PC-9 (cell line): ENCODE measurements at places on chromosomes 13 and 19. TPM values are rescaled to one million over a fixed set of nuclear protein-coding genes. Genes with fewer than 3 reads are reported as not detected.

DNA sequence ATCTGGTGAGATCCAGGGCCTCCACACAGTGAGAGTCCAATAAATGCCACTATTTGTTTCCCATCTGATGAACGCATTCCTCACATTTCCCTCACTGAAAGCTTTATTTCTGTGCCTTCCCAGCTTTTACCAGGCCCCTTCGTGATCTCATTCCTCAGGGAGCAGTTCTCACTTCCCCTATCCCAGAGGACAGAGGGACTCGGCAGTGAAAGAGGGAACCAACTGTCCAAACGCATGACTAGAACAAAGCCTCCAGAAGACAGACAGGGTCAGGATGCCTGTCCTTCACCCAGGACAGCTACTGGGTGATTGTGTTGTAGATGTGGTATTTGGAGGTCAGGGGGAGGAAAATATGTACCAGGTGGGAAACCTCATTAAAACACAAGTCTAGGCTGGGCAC, 2.0 kb upstream of the ZBTB45 start:
- no peak for DNase-seq

- no peak for DNase-seq
Measured at GRCh38 chr13:110471833-110472162, 89.7 kb downstream of the RAB20 start.

- no peak for DNase-seq
Measured at GRCh38 chr13:102954350-102954749, 108.5 kb downstream of the ERCC5 start.

- peak; percentile 61 for DNase-seq
Measured at GRCh38 chr19:33795370-33796163, 1.1 kb upstream of the KCTD15 start.

DNA sequence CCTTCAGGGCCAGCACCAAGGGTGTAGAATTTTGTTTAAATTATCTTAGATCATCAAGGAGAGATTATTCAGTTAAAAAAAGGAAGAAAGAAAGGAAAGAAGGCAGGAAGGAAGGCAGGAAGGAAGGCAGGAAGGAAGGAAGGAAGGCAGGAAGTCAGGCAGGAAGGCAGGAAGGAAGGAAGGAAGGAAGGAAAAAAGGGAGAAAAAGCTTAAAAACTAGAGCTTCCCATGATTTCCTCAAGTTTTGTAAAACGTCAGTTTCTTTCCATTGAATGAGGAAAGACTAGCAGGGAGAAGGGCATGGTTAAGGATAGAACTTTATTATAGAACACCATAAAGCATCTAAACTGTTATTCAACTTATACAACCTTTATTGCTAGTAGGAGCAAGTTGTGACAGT, 2672.0 kb upstream of the PCDH20 start:
- DNase-seq = no peak

DNA sequence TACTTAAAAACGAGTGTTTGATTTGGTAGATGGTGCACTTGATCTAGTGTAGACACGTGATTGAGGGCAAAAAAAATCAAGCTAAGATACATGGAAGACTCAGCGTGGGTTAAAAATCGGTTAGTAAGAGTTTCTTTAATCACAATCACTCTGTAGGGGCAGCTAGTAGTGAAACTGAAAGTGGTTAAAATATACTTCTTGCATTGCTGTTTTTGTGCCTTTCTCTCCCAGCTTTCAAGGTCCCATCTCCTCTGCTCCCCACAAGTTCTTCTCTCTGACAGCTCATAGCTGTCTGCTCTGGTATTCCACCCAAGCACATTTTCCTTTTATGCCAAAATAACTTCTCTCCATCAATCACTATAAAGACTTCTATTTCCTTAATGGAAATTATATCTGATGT, 1089.7 kb downstream of the EFNB2 start:
- DNase-seq = no peak

GRCh38 chr13:95494082-95494681, 58.3 kb upstream of the CLDN10 start:
- DNase-seq = peak; percentile 63

GRCh38 chr13:110454956-110455355, 106.6 kb downstream of the RAB20 start:
- no peak for DNase-seq

GRCh38 chr19:49098795-49099194, 13.5 kb downstream of the SNRNP70 start:
- no peak for DNase-seq

GRCh38 chr13:72698164-72698563, 29.3 kb downstream of the MZT1 start:
- DNase-seq = no peak

The GPR18 gene
- not detected in 2 replicates for total RNA-seq

The CYP4F12 gene
- total RNA-seq = 5.7 and 8.1 TPM in 2 replicates

The NLRP4 gene
- total RNA-seq = 1.6 and 1.7 TPM in 2 replicates

The ZNF682 gene
- total RNA-seq = 3.9 and 4.7 TPM in 2 replicates

The CASP14 gene
- total RNA-seq = 0.58 and 1.9 TPM in 2 replicates

The CYSLTR2 gene
- not detected in 2 replicates for total RNA-seq
